ENCODE measurements at places on chromosomes 13 and 19. TPM values are rescaled to one million over a fixed set of nuclear protein-coding genes. Genes with fewer than 3 reads are reported as not detected.

The NLRP4 gene
- not detected for total RNA-seq

The ATXN8OS gene
- not detected for total RNA-seq

The SSC5D gene
- total RNA-seq = 2.2 TPM

The IGFL2 gene
- total RNA-seq = not detected

The OBI1 gene
- total RNA-seq = 6.7 TPM

The TNFSF9 gene
- not detected for total RNA-seq

The CACNG6 gene
- 36.4 TPM for total RNA-seq

The FGF21 gene
- total RNA-seq = not detected

The ZNF439 gene
- 0.42 TPM for total RNA-seq

The LSR gene
- total RNA-seq = 5.4 TPM

The KLK6 gene
- not detected for total RNA-seq

The WTIP gene
- total RNA-seq = 2.4 TPM

The SYT3 gene
- not detected for total RNA-seq

The SYCN gene
- not detected for total RNA-seq

The FCER2 gene
- not detected for total RNA-seq

The CEACAM3 gene
- not detected for total RNA-seq

The ZNF98 gene
- not detected for total RNA-seq

The CCDC70 gene
- not detected for total RNA-seq

The CGB8 gene
- total RNA-seq = not detected

The DUS3L gene
- total RNA-seq = 28.7 TPM

The C1QTNF9 gene
- total RNA-seq = 1.8 TPM

The SHISA7 gene
- not detected for total RNA-seq

The ADGRE2 gene
- 0.26 TPM for total RNA-seq

The GFY gene
- total RNA-seq = not detected

The CYP2B6 gene
- total RNA-seq = not detected

The ZMYM5 gene
- 10.8 TPM for total RNA-seq
